ENCODE measurements at places on chromosomes 12 and 14. TPM values are rescaled to one million over a fixed set of nuclear protein-coding genes. Genes with fewer than 3 reads are reported as not detected.
A peak's percentile ranks its signal among the peaks of the same experiment; 100 is the strongest.

GRCh38 chr14:90797451-90797850 lies 18.8 kb downstream of the TTC7B start:
- no peak for DNase-seq

The PZP gene
- total RNA-seq: 0.42 TPM

The CLEC4D gene
- not detected for total RNA-seq

The SLC25A47 gene
- total RNA-seq: not detected

GRCh38 chr14:104973385-104974145 lies 4.6 kb downstream of the AHNAK2 start:
- peak; percentile 86 for DNase-seq

The GDF3 gene
- 0.24 TPM for total RNA-seq

- no peak for DNase-seq
Observed at GRCh38 chr14:58491593-58491992, 64.1 kb downstream of the KIAA0586 start.

The IL26 gene
- total RNA-seq: not detected

GRCh38 chr14:50658203-50658602 lies 9.9 kb downstream of the SAV1 start:
- no peak for DNase-seq

- DNase-seq: no peak
Observed at GRCh38 chr12:14772946-14773345, 30.3 kb downstream of the WBP11 start.

GRCh38 chr14:54590481-54590880 lies 23.6 kb downstream of the SAMD4A start:
- no peak for DNase-seq

The PAPOLA gene
- total RNA-seq: 151 TPM

DNA sequence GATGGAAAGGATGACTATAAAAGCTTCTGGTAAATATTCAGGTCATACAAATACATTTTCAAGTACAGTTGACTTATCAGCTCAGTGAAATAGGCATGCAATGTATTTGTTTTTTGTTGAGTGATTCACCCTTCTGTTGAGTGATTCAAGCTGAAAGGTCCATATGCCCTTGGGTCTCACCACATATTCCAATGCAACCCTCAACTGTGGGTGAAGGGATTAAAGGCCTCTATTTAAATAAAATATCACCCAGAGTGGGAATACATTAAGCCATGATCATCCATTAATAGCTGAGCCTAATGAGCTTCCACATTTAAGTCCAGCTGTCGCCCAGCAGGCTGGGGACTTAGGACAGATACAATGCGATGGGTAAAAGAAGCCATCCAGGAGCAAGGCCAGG lies 120.2 kb downstream of the CRACR2A start:
- DNase-seq: no peak

DNA sequence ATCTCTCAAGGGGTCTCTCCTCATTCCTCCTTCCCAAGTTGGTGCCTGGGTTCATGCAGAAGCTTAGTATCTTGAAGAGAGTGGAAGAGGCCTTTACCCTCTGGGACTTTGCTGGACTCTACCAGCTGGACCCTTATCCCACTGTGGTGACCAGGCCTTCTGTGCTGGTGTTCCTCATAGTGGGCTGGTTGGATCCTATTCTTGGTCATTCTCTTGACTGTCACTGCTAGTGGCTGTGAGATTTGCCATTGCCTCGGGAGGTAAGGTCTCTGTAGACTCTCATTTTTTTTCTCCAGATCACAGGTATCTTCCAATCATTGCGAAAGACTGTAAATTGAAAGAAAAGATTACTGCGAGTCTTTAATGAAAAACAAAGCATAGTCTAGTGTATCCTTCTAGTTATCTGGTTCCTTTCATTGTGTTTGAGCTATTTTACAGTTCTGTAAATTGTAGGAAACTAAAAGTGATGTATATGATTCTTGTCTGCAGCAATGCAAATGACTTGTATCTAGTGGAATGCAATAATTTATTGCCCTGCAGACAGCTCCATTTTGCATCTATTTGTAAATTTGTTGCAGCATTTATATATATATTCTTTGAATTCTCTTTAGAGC lies 217.9 kb downstream of the AEBP2 start:
- no peak for DNase-seq

The CEBPE gene
- total RNA-seq: not detected

DNA sequence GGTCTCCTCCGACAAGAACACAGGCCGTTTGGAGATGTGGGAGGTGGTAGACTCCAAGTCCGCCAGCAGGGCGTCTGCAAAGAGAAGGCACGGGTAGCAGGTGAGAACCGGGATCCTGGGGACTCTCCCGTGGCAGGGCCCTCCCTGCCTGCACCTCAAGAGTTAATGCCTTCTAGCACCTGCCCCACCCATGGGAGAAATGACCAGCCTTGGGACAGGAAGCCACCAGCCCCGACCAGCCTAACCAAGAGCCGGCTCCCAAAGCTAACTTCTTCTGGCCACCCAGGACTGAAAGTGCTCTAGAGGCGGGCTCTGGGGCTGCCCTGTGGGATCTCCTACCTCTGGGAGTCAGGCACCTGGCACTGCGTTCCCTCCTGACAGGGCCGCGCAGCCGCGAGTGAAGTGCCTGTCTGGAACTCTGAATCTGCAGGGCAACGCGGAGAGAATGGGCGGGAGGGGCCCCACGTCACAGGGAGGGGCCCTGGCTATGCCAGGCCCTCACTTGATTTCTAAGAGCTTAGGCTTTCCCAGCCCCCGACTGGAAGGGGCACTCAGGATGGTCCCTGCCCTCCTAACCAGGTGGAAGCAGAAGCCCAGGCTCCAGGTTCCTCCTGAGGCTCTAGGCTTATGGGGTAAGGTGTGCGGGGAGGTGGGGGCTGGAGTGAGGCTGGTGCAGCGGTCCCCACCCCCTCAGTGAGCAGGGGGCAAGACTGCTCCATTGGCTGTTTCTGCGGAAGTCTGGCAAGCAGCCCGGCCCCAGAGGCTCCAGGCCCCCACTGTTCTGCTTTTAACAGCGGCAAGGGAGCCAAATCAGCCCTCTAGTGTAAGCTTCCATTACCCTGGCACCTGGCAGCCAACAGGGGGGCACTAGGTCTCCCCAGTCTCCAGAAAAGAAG lies 23.6 kb upstream of the RPLP0 start:
- peak; percentile 65 for DNase-seq

DNA sequence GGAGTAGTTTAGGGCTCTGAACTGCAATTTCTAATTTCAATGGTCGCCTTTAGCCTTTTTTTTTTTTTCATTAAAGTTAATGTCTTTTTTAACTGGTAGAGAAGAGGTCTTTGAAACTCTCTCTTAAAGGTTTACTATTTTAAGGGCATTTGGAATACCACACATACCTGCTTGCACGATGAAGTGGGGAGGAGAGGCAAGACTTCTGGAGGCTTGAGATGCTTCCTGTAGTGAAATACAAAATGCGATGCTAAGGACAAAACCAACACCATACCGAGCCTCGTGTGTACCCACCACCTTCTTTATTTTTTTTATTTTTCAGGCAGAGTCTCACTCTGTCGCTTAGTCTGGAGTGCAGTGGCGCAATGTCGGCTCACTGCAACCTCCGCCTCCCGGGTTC lies 57.4 kb downstream of the GLT1D1 start:
- DNase-seq: no peak

The VPS37B gene
- total RNA-seq: 20.5 TPM

The RFLNA gene
- total RNA-seq: 0.47 TPM

- DNase-seq: no peak
Observed at GRCh38 chr12:59548930-59549329, 46.9 kb upstream of the SLC16A7 start.

- no peak for DNase-seq
Observed at GRCh38 chr12:87302126-87302745, 727.0 kb downstream of the C12orf50 start.

The FBXO21 gene
- total RNA-seq: 36.5 TPM

The VEZT gene
- 60.0 TPM for total RNA-seq
